ENCODE measurements at places on chromosomes 1 and 21. TPM values are rescaled to one million over a fixed set of nuclear protein-coding genes. Genes with fewer than 3 reads are reported as not detected.

DNA sequence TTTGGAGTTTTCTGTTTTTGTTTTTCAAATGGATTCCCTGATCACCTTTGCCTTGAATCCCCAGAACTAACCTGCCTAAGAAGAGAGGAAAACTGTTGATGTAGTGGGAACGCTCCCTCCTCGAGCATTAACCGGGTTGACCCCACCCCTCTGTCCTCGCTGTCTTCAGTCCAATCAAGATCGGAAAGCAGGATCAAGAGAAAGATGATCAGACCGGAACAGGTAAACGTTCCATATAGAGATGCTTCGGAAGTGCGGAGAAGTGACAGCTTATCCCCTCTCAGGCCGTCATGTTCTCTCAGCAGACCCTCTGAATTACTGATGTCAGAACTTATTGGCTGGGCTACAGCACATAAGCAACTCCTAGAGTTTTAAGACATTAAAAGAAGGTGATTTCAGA is 800 bp upstream of the FAM163A start:
- no peak for DNase-seq

Gene DNAI4
- total RNA-seq = 17.2 TPM

- DNase-seq = no peak
These were observed 44.0 kb downstream of the TRIM62 start for GRCh38 chr1:33137800-33138199.

- DNase-seq = no peak
These were observed 2.7 kb downstream of the FCER1G start for GRCh38 chr1:161217831-161218230.

DNA sequence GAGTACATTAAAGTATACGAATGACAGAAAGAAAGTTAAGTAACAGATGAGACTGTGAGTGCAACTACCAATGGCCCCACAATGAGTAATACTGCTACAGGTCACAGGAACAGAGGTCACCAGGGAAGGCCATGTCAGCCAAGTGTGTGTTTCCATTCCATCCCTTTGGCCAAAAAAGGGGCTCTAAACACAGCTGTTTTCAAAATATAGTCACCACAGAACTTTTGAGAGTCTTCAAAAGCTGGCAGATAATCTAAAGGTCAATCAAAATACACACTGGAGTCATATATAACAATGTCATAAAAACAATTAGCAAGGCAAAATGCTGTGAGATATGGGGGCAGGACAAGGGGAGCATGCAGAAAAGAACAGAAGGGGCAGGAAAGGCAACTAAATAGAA is 10.2 kb downstream of the USP24 start:
- no peak for DNase-seq

Gene TEDDM1
- not detected for total RNA-seq

- no peak for DNase-seq
These were observed 12.2 kb upstream of the SLC44A3 start for GRCh38 chr1:94807742-94808491.

Gene LCE1B
- not detected for total RNA-seq

Gene KISS1
- total RNA-seq = 1.4 TPM

DNA sequence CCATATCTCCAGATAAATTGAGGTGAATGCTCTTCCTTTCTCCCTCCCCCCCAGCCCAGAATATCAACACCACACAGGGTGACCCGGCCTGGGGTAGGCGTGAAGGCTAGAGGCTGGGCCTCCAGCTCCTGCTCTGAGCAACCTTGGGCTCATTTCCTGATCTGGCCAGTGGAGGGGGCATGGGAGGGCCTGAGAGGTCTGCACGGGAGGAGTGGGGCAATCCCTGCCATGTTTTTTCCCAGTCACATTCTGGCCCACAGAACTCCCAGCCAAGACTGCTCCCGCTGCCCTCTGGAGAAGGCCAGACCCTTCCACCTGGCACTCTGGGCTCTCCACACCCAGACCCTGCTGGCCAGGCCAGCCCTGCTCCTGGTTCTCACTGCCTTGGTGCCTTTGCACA is 3.9 kb downstream of the CLDN19 start:
- DNase-seq = no peak

Gene CD84
- 7.7 TPM for total RNA-seq

- DNase-seq = peak; percentile 71
These were observed 138.0 kb upstream of the CD34 start for GRCh38 chr1:208048904-208049303.

- DNase-seq = no peak
These were observed 102.6 kb downstream of the ADSS2 start for GRCh38 chr1:244349103-244349531.

Gene CRYAA
- total RNA-seq = not detected

DNA sequence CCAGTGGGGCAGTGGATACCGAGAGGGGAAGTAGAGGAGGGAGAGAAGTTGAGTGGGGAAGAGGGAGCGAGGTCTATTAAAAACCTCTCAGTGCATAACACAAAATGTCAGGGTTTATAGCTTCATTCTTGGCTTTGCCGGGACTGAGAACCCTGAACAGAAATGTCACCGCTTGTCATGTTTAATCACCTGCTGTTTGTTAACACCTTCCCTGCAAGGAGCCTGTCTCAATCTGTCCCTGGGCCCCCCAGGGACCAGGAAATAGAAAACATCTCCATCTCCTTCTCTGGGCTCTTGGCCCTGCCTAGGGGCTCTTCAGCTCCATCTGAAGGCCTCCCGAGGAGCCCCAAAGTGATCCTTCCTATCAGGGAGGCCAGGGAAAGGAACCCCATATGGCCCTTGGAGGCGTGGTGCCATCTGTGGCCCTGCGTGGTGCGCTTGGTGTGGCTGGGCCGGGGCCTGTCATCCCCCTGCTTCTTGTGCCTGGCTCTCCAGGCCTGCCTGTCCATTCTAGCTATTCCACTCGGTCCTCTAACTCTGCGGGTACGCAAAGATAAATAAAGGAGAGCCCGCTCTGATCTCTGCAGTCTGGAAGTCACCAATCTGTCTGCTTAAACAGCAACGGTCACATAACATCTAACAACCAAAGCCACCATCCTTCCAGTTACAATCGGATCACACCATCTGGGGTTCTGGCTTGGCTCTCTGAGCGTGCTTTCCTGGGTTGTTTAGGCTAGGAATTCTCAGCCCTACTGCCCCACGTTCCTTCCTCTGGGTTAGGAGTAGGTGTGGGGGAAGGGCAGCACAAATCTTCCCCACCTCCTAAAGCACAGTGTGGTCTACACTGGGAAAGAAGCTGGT is 113.8 kb downstream of the CASZ1 start:
- no peak for DNase-seq

DNA sequence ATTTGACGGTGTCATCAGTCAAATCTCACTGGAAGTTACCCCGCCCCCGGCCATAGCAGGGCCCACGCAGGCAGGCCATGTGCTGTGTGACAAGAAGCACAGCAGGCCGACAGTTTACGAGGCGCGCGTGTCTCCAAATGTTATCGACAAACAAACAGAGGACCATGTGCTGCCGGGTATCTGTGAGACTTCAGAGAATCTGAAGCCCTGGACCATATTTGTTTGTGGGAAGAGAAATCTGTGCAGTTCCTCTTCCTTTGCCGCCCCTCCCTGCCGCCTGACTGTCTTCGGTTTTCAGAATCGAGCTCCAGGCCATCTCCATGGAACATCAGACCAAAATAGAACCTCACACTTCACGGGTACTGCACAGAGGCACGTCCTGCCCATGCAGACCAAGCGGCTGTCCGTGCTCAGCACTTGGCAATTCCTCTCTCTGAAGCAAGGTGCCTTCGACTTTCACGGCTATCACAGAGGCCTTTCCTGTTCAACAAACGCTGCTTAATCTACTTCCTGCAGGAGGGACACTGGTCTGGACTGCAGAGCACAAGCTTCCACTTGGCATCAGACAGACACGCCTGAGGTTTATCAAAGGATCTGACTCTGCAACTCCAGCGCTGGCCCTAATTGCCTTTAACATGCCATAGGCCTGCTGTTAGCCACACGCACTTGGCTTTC is 135.7 kb upstream of the KRTAP19-8 start:
- DNase-seq = peak; percentile 53

- DNase-seq = no peak
These were observed 163.5 kb downstream of the PLXNA2 start for GRCh38 chr1:208080396-208081286.

DNA sequence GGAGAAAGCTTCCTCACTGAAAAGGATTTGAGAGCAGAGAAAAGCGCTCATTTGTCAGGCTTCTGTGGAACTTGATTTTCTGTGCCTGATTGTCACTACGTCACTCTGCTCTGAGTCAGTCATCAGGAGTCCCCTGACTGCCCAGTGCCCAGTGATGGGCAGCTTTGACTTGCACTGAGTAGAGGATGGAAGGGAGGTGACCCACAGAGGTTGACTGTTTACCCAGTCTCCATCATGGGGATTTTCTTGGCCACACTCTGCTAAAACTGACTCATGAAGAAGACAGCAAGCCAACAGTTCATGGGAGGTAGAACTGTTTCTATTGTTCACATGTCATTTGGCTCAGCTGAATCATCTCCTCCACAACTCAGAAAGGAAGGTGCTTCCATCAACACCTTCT is 82.1 kb upstream of the DUSP10 start:
- no peak for DNase-seq

Gene ADGRB2
- total RNA-seq = 7.5 TPM

GRCh38 chr1:227886993-227887696 is 60.6 kb downstream of the WNT9A start:
- DNase-seq = peak; percentile 85

- DNase-seq = no peak
These were observed 3.6 kb upstream of the SMPDL3B start for GRCh38 chr1:27931184-27931583.

DNA sequence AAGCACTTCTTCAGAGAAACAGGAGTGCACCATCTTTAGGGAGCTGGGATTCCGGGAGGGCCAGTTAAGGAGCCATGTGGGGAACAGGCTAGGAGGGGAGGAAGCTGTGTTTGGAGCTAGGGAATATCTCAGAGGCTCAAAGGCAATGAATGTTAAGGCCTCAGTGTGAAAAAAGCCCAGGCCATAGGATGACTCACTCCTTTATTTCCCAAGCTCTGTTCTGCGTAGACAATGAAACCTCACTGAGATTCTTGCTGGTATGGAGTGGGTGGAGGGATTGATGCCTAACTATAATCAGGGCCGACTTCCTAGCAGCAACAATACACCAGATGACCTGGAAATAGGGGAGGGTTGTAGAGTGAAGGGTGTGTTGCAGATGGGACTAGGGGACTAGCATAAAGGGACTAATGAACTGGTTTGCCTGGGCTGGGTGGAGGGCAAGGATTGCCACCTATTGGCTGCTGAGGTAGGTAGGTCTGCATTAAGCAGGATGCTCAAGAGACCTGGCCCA is 2.1 kb downstream of the GNAT2 start:
- no peak for DNase-seq

Gene CHAF1B
- 2.4 TPM for total RNA-seq

Gene C1orf115
- total RNA-seq = 13.1 TPM

GRCh38 chr21:32886339-32886738 is 114.8 kb upstream of the PAXBP1 start:
- DNase-seq = no peak

Gene XPR1
- 66.2 TPM for total RNA-seq

- DNase-seq = no peak
These were observed 91.6 kb downstream of the ZFYVE9 start for GRCh38 chr1:52233463-52233862.

DNA sequence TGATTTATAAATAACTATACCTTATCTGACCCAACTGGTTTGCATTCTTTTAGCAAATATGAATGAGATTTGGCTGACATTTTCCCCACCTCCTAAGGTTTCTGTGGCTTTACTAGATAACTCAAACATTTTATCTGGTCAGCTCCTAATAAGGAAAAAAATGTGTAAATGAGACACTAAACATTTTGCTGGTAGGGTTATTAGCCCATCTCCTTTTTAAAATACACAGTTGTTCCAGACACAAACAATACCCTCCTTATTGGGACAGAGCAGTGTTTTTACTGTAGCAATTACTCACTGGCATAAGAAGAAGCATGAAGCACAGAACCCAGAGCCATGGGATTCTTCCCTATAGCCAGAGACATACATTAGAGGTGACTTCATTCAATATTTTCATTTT is 53.8 kb upstream of the NUF2 start:
- no peak for DNase-seq

GRCh38 chr1:98177751-98178150 is 256.9 kb upstream of the DPYD start:
- DNase-seq = no peak

Gene SERTAD4
- 2.1 TPM for total RNA-seq

- no peak for DNase-seq
These were observed 195.6 kb upstream of the CAMK1G start for GRCh38 chr1:209387969-209388329.

Gene CRABP2
- total RNA-seq = 229 TPM

- no peak for DNase-seq
These were observed 164.1 kb downstream of the USP25 start for GRCh38 chr21:15893902-15894301.

DNA sequence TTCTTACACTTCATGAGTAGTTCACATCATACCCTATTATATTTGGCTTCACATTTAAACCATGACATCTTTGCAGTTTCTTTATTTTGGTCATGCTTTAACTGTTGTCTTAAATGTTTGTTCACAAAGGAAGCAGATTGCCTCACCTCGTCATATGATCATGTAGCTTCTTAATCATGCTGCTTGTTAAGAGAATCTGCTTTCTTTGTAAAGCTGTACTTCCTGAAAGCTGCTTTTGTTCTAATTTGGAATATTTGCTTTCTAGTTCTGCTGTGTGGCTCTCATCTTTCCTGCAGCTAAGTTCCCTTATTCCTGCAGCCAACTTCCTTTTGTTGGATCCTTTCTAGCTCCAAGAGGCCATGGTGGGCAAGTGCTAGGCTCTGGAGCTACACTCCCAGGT is 62.9 kb upstream of the SIM2 start:
- DNase-seq = no peak

Gene LIN28A
- not detected for total RNA-seq

Gene RSPO1
- 1.3 TPM for total RNA-seq

DNA sequence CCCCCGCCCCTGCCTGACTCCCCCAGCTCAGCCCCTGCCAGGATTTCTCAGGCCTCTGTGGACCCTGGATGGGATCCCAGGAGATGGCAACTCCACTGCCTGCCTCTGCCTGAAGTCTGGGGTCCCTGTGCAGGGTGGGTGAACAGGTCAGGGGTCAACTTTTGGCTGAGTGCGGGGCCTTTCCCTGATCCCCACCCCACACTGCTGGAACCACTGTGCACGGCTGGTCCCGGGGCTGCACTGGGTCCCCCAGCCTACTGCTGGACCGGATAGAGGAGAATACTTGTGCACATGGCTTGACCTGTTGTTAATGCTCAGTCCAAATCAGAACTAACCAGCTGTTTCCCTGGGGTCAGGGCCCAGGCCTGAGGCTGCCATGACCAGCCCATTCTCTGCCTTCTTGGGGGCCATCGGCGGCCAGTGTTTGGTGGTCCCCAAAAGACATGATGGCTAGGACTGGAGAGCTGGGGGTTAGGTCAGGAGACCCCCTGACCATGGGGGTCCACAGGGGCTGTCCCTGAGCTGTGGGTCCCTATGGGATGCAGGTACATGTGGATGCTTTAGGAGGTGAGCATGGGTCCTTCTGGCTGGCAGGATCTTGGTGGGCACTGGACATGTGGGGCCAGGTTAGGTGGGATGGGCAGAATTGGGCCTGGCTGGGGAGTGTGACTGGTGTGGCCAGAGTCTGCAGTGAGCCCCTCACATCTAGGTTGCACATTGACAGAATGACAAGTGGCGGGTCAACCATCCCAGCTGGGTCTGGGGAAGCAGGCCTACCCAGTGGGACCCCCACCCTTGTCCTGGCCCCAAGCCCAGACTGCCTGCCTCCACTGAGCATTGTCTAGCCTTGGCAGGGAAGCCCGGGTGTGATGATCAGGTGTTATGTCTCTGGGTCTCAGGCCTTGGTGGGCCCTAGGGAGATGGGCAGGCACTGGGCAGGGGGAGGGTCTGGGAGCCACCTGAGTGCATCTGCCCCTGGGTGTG is 19.0 kb upstream of the ZNF678 start:
- DNase-seq = no peak

- DNase-seq = no peak
These were observed 4.8 kb upstream of the SLAMF9 start for GRCh38 chr1:159958719-159959380.

Gene APOBEC4
- total RNA-seq = not detected

All from ureter (tissue), 1 donor.